ENCODE measurements at places on chromosomes 13 and 19.

DNA sequence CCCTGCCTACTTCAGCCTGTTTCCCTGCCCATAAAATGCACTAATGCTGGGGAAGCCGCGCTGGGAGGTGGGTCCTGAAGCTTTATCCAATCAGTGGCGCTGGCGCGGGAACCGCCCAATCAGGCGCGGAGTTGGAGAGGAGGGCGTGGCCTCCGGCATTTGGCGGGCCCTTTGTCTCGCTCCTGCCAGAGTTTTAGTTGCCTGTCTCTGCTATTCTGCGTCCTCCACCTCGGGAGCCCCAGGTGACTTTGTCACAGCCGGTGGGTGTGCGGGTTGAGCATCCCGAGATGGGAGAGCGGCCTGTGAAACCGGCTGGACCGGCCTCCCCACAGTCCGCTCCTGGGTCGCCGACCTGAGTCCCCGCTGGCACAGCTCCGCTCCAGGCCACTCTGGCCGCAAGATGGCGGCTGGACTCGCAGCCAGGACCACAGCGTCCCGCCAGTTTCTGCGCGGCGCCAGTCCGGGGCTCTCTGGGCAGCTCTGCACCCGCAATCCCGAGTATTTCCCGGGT lies 30.7 kb upstream of the ZNF429 start:
- no peak for DNase-seq

DNA sequence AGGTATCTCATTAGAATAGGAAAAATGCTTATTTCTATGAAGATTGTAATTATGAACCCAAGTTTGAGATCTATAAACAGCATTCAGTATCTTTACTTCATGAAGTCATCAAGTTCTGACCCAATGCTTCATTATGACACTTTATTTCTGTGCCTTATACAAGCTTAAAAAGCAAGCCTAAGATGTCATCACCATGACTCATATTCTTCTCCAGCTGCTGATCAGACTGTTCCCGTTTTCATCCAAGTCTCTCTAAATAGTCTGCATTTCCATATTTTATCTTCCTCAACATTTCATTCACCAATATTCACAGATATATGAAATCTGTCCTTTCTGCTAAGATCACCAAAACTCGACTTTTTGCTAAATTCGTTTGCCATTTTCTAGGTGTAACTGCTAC lies 1247.2 kb upstream of the PRR20A start:
- DNase-seq = no peak

GRCh38 chr13:99854366-99854765 lies 117.2 kb downstream of the ZIC5 start:
- no peak for DNase-seq

- no peak for DNase-seq
Measured at GRCh38 chr13:32051156-32051555, 19.6 kb downstream of the FRY start.

DNA sequence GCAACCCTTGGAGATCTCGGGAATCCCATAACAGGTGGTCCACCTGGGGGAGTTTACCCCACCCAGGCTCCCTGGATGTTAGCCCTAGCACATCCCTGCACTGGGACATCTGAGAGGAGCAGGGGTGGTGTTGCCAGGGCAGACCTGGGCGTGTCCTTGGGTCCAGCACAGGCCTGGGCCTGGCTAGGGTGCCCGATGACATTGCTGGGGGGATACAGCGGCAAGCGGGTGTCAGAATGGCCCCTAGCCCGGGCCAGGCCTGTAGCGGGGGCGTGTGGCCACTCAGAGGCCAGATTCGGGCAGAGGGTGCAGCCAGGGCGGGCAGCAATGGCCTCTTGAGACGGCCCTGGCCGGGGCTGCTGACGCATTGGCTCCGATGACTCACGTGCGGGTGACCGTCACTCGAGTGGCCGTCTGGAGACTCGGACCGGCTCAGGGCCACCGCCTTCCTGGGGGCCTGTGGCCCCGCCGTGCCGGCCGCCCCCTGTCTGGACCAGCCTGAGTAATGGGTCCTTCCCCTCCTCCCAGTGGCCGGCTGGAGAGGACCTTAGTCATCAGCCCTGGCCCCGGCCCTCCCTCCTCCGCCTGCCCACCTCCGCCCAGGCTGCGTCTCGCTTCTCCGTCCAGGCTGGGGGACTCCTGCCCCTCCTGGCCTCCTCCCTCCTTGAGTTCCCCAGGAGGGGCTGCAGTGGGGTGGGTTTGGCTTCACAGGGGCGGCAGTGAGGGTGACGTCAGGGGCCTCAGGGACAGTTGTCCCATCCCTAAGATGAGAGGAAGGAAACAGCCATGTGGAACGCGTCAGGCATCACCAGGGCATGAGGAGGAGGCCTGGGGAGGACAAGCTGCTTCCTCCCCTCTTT lies 23.2 kb upstream of the CRTC1 start:
- no peak for DNase-seq

DNA sequence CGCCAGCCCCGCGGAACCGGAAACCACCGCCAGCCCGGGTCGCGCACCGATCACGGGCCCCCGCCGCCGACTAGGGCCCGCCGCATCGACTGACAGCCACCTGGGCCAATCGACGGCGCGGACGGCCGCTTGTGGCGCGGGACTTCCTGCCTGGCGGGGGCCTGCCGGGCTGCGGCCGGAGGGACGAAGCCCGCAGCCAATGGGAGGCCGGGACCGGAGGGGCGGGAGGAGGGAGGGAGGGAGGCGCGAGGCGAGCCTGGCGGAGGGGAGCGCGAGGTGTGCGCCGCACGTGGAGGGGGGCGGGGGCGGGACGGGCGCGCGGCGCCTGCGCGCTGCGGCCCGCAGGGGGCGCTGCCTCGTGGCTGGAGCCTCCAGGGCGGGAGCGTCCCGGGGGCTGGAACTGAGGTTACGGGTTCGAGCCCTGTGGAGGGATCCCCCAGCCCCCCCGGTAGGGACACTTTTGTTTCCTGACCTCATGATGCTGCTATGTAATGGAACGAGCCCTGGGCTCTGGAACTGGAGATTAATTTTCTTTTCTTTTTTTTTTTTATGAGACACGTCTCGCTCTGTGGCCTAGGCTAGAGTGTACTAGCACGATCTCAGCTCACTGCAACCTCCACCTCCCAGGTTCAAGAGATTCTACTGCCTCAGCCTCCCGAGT lies at the start of gene MLLT1:
Gene MLLT1, minus strand, starts transcription at position 45 of the 661 bp plus-strand sequence. CDS start 191 bp downstream, outside the sequence.
- no peak for DNase-seq

DNA sequence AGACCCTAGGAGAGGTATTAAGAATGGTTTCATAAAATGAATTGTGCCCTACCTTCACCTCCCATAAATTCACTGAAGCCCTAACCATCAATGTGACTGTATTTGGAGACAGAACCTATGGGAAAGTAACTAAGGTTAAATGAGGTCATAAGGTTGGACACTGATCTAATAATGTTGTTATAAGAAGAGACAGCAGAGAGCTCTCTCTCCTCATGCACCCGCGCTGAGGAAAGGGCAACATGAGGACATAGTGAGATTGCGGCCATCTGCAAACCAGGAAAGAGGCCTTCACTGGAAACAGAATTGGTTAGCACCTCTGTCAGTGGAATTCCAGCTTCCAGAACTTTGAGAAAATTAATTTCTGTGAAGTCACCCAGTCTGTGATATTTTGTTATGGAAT lies 1396.1 kb upstream of the MIR17HG start:
- DNase-seq = no peak

GRCh38 chr13:50928659-50929462 lies 19.3 kb downstream of the RNASEH2B start:
- no peak for DNase-seq

GRCh38 chr13:44506251-44506650 lies 69.9 kb downstream of the TSC22D1 start:
- DNase-seq = no peak

- no peak for DNase-seq
Measured at GRCh38 chr19:1016647-1017114, 4.2 kb downstream of the TMEM259 start.

DNA sequence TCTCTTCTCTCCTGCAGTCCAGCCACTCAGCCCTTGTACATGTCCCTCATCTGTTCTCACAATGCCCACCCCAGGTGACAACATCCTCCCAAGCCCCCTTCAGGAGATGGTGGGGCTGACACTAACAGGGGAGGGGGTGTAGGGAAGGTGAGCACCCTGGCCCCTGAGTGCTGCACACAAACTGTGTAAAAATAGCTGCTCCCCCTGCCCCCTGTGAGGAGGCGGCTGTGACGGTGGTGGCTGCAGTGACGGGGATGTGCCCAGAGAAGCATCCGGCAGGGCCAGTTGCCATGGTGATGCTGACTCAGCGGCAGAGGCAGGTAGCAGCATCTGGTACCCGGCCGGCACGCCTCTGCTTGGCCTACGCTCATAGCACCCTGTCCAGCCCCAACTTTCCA lies 13.0 kb upstream of the JUND start:
- no peak for DNase-seq

GRCh38 chr13:34214686-34215085 lies 396.7 kb downstream of the RFC3 start:
- no peak for DNase-seq
